Testis (tissue), 5 donors: ENCODE measurements at places on chromosomes 11 and 22. TPM values are rescaled to one million over a fixed set of nuclear protein-coding genes. Genes with fewer than 3 reads are reported as not detected.

KCNQ1 gene
- total RNA-seq, result 12.8 TPM

TSSK2 gene
- total RNA-seq, result 188 TPM

APOL6 gene
- 2.2 TPM for total RNA-seq

INCENP gene
- total RNA-seq, result 46.6 TPM

RCE1 gene
- total RNA-seq, result 54.3 TPM

SELENOM gene
- 82.8 TPM for total RNA-seq

CLTCL1 gene
- 46.6 TPM for total RNA-seq

SHANK2 gene
- 13.9 TPM for total RNA-seq

PDXP gene
- total RNA-seq, result 117 TPM

CDC45 gene
- 38.8 TPM for total RNA-seq

MMP12 gene
- not detected for total RNA-seq

OR52H1 gene
- 1.4 TPM for total RNA-seq

CDCA5 gene
- total RNA-seq, result 28.5 TPM
